Activated T-cell treated with anti-CD3 and anti-CD28 coated beads for 4 hours (primary cell): ENCODE measurements at places on chromosomes 6 and 20.

- DNase-seq = peak; percentile 42
These were observed 611 bp downstream of the CNPY3 start for GRCh38 chr6:42929821-42930360.

- no peak for DNase-seq
These were observed 514 bp downstream of the TCFL5 start for GRCh38 chr20:62860924-62861691.

DNA sequence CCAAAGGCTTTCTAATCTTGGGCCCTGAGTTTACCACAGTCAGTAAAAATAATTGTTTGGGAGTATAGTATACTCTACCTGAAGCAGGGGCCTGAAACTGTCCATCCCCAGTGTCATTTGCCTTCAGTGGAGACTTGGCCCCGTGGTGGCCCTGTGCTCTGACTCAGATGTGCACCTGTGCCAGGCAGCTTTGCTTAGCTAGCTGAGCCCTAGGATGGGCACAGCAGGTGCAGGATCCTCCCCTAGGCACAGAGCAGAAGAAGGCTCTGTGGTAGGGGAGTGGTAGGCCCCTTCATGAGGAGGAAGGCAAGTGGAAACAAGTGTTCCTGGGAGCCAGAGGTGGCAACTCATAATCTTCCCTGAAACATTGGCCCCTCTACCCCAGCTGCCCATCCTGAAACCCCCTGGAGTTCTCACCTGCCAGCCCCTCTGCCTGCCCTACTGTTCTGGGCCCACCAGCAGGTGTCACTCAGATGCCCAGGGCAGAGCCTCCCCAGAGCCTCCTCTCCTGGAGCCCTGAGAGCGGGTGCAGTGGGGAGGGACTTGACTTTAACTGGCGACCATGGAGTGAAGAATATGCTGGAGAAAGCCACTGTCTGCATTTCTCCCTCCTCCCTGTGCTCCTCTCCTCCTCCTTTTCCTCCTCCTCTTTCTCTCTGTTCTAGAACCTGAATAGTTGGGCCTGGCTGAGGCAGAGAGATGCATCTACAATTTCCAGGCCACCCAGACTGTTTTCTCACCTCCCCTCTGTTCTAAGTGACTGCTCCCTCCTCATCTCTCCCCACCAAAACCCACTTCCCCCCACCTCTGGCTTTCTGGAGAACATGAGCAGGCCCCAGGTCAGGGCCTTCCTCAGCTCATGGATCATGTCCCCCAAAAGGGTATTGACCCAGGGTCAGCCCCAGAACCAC, 2.9 kb downstream of the CPNE5 start:
- no peak for DNase-seq

GRCh38 chr20:63477944-63478343, 5.5 kb upstream of the KCNQ2 start:
- no peak for DNase-seq

- DNase-seq = no peak
These were observed 27.4 kb upstream of the NOL4L start for GRCh38 chr20:32612351-32613191.

GRCh38 chr20:33079259-33079658, at the start of gene BPIFB4:
TSS of gene BPIFB4 (plus strand) at chr20:33079643. CDS start at chr20:33081527, 1,884 bp downstream.
- DNase-seq = no peak

DNA sequence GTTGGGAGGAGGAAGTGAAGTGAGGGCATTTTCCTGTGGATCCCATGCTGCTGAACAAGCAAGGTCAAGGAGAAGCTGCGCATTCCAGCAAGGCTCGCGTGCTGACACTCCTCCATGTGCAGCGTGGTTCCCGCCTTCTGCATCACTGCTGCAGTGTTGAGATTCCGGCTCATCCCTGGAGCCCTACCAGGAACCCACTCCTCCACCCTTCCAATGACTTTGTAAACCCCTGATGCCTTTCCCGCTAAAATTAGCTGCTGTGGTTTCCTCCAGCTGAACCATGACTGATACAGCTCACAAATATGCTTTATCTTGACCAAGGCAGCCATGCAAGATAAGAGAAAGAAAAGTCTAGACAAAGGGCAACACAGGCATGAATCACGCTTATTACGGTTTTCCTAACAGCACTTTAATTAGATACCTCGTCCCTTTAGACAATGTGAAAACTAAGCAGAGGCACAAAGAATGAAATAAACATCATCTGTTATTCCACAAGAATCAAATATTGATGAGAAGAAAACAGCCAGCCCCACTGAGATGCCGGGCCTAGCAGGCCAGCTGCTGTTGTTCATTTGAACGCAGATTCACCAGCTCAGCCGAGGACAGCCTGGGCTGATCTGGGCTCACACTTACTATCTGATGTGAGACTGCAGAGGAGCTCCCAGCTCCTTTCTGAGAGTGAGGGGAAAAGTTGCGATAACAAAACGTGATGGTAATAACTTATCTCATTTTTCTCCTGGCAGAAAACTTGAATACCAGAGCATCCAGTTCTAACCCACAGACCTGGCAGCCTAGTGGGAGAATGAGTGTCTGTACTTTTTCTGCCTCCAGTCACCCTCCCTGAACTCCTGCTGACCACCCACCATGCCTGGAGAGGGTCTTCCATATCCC, 14.2 kb upstream of the BNIP5 start:
- DNase-seq = no peak

DNA sequence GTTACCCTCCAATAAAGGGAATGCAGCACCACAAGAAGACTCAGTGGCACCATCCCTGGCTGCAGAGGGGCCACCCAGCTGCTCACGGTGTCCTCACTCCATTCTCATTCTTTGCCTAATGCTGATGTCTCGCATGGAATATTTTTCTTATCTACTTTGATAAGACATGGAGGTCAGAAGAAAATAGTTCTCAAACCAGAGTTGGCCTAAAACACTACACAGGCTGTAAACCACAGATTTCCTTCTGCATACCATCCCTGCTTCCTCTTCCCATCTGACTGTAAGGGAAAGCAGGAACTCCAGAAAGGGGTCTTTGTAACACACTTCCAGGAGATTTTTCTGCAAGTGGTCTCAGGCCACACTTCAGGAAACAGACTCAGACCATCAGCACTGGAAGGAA, 43.1 kb upstream of the CD93 start:
- no peak for DNase-seq

DNA sequence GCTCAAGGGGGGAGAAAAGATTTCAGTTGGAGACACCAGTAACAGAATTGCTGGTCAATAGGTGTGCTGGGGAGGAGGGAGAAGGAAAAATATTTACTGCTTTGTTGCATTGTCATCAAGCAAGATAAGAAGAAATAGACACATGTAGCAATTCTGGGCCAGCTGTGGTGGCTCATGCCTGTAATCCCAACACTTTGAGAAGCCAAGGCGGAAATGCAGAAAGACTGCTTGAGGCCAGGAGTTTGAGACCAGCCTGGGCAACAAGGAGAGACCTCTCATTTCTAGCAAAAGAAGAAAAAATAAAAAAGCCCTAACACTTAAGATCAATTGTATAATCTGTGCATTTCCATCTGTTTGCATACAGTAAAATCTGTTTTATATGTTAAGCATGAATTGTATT, 126.6 kb downstream of the ZFP64 start:
- no peak for DNase-seq

DNA sequence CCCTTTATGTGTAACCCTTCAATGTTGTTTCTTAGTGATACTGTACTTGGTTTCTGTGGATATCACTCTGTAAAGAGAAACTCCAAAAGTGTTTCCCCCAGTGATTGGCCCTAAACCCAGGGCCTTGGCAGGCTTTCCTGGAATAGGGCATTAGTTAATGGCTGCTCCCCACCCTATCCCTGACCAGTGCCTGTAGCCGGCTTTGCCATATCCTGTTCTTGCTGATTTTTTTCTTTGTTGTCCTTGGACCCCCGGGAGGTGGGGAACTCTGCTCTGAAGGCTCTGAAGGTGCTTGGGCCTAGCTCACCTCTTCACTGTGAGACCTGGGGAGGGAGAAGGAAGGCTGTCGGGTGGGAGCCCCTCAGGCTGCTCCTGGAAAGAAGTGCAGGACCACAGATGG, 120.1 kb downstream of the TCP11 start:
- no peak for DNase-seq

- no peak for DNase-seq
These were observed 34.9 kb upstream of the RALGAPA2 start for GRCh38 chr20:20747298-20747697.
